ENCODE measurements at places on chromosomes 16 and 17.

DNA sequence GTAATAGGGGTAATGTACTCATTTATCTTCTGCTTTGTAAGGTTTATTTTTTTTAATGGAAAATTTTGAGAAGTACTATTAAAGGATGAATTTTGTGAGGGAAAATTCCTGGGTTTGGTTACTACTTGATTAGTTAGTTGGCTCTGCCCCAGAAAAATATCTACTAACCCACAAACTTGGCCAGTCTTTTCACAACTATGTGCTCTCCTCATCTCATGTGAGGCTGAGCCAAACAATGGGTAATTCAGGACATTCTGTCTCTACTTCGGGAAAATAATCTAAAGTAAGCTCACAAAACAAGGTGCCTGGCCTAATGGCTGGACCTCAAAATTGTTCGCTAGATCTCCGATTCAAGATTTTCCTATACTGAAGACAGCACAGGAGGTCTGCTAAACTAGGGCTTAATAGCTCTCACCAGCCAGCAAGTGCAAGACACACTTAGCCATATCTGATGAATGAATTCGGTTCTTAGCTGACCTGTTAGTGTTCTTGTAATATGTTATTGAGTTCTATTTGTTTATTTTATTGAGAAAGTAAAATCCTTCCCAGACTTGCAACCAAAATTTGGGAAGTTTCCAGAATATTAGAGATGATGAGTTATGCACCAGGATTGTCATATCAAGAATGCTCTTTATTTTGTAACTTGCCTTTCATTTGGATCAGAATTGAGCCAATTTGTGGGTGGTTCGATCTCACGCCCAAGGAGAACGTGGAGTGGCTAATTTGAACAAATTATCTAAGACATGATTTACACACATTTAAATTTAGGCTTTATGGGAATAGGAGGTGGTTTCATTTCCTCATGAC, 5.7 kb downstream of the KCNJ16 start:
- DNase-seq: no peak

GRCh38 chr17:49861150-49861884, 13.4 kb upstream of the TAC4 start:
- peak; percentile 46 for DNase-seq

DNA sequence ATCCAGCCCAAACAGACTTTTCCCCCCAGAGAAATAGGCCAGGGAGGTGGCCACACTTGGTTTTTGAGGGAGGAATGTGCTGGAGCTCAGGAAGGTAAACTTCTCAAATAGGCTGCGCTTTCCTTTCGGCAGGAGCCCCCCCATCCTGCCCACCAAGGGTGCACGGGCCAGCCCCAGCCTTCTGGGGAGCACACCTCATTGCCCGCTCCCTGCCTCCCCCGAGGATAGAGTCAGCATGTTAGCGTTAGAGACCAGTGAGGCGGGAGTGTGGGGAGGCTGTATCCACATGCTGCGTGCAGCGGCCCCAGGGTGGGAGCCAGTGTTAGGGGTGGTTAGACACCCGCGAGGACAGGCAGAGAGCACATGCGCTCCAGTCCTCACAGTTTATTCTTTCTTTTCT, 42.3 kb downstream of the PIPOX start:
- no peak for DNase-seq

GRCh38 chr16:67281536-67282446, 2.5 kb downstream of the PLEKHG4 start:
- no peak for DNase-seq

DNA sequence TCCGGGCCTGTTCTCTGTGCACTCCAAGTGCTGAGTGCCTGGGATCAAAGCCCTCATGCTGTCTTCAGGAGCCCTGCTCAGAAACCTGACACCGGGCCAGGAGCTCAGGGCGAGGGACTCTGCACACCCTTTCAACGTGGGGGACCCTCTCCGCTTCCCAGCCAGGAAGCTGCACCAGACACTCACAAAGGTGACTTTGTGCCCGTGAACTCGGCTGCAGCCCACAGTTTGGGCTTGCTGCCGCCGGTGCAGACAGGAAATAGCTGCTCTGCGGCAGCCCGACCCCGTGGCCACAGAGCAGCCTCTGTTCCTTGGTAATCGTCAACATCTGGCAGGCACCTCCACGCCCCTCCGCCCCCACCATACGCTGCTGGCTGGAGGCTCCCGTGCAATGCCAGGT, 93.4 kb upstream of the METRNL start:
- DNase-seq: no peak

GRCh38 chr16:72530434-72530833, 358.5 kb upstream of the PMFBP1 start:
- peak; percentile 67 for DNase-seq

DNA sequence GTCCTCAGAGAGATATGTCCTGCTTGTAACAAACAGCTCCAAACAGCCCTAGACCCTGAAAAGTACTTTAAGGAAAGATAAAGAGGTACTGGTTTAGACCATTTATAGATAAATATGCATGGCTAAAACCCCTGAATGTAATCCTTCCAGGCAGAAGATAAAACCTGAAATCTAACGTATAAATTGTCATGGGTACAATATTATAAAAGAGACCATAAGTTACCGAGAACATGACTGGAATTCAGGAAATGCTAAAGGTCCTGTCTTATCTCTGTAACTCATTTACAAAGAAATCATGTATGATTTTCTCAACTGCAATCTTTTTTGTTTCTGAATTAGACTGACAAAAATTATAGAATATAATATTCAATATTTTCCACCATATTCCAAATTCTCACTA, 9.2 kb upstream of the KANSL1 start:
- no peak for DNase-seq

DNA sequence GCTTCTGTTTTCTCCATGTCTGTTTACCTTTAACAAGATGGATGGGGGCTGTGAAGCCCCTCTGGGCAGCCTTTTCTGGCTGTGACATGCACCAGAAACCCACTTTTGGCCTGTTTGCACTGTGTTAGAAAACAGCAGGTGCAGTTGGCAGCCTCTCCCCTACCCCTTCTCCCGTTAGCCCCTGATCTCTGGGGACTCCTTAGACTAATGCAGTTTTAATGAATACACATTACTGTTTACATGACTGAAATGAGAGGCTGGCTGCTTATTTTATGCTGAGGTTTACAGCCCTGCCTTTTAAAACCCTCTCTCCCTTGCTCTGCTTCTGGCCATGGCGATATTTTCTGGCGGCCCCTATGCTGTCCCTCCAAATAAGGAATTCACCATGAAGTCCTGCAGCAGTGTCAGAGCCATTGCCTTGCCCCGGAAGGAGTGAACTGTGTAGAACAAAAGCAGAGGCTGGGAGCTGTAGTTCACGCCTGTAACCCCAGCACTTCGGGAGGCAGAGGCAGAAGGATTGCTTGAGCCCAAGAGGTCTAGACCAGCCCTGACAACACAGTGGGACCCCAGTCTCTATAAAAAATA, 79.3 kb downstream of the PRKCB start:
- DNase-seq: no peak

- DNase-seq: peak; percentile 94
These were observed 96.2 kb downstream of the PGS1 start for GRCh38 chr17:78474614-78475146.

DNA sequence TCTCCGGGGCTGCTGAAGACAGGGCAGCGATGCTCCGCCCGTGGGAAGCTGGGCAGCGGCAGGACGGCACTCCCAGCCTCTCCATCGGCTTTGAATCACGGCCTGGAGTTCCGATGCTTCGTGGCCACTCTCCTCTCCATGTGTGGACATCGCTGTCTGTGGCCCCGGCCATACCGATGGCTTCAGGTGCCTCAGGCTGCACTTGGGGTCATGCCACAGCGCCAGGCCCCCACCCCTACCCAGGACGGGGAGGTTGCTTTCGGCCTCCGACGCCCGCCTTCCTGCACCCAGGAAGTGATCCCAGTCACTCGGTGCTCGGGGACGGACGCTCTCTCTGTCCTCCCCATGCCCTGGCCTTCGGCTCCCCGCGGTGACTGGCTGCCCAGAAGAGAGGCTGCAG, 180.7 kb downstream of the BANP start:
- DNase-seq: no peak

- no peak for DNase-seq
These were observed 47.8 kb upstream of the AXIN2 start for GRCh38 chr17:65609286-65609685.

- no peak for DNase-seq
These were observed 35.0 kb upstream of the ASIC2 start for GRCh38 chr17:33328129-33328528.

DNA sequence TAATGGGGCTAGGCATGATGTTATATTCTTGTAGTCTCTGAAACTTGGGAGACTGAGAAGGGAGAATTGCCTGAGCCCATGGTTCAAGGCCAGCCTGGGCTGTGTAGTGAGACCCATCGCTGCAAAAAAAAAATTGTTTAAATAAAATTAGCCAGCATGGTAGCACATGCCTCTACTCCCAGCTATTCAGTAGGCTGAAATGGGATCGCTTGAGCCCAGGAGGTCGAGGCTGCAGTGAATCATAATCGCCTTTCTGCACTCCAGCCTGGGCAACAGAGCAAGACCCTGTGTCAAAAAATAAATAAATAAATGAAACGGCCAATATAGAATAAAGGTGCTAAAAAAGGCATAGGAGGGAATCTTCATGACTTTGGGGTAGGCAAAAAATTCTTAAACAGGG, 13.9 kb upstream of the SLX4 start:
- no peak for DNase-seq

GRCh38 chr17:56699186-56699894, 105.8 kb downstream of the NOG start:
- no peak for DNase-seq

GRCh38 chr16:17459903-17460521, 10.7 kb downstream of the XYLT1 start:
- DNase-seq: peak; percentile 55

- DNase-seq: peak; percentile 43
These were observed at the start of the genes KCTD19 and LRRC36 for GRCh38 chr16:67326472-67327309. Gene KCTD19, minus strand, starts transcription at chr16:67326741. Its CDS starts 34 bp downstream, at chr16:67326707. Gene LRRC36, plus strand, starts transcription at chr16:67326815. Its CDS starts 48 bp downstream, at chr16:67326863.

DNA sequence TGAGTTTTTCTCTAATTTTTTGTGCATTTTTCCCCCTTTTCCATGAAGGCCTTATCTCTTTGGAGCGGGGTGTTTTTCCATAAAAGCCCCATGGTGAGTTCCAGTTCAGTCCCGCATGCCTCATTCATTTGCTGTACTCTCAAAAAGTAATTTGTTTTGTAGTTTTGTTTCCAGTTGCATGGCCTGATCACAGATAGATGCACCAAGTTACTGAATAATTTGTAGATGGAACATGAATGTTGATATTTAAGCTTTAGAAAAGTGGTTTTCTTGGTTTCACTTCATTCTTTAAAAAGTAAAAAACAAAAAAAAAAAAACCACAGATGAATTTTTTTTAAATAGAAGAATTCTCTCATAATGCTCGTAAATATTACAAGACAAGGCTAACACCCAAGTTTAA, 349.2 kb downstream of the BCAS3 start:
- DNase-seq: no peak

DNA sequence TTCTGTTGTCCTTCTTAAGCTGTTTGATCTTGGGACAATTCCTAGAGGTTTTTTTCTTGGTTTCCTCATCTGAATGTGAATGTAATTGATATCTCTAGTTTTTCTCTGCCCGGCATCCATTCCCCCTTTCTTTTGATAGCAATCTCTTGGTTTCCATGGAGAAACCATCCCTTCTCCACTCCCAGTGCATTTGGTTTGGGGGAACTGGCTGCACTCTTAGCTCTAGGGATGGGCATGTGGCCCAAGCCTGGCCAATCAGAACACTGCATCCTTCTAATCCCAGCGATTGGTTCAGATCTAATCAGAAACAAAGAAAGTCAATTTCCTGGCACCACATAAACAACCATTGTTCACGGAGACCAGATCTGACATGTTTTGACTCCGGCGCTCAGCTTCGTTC, 45.1 kb downstream of the IRX3 start:
- DNase-seq: no peak

DNA sequence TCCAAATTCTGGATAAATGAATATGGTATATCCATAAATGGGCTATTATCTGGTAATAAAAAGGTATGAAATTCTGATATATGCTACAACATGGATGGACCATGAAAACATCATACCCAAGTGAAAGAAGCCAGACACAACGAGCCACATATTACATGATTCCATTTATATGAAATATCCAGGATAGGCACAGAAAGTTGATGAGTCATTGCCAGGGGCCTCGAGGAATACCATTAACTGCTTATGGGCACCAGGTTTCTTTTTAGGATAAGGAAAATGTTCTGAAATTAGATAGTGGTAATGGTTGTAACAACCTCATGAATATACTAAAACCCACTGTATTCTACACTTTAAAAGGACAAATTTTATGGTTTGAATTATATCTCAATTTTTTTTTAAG, 123.2 kb downstream of the PITPNC1 start:
- no peak for DNase-seq

- no peak for DNase-seq
These were observed 108.9 kb downstream of the TANGO6 start for GRCh38 chr16:68951991-68952877.

DNA sequence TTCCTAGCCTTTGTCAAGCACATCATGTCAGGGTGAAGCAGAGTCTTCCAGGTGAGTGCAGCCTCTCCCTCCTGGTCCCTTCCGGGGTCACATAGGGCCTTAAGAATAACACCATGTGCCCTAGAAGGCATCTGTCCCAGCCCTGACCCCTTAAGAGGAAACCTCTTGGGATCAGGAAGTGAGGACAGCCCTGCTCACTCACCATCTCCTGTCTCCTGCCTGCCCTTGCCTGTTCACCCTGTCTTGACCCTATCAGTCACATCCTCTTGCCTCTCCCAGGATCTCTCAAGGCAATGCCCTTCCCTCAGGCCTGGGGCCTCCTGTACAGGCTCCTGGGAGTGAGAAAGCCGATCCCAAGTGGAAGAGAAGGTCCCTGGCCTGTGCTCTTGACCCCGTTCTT, 13.9 kb downstream of the MYL4 start:
- DNase-seq: no peak

DNA sequence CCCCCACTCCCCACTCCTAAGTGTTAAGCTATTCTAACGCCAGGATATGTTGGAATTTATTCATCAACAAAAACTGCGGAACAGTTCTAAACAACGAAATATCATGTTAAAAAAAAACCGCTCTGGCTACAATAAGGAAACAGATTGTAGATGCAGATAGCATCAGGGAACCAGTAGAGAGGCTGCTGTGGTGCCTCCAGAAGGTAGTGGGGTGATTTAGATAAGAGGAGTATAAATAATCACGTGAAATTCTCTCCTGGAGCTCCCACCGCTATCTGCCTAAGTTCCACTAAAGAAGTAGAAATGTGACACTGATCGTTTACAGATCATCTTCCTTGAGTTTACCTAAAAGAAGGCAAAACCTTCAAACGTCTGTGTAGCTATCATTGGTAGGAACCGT, 8.0 kb downstream of the AHSP start:
- DNase-seq: no peak

DNA sequence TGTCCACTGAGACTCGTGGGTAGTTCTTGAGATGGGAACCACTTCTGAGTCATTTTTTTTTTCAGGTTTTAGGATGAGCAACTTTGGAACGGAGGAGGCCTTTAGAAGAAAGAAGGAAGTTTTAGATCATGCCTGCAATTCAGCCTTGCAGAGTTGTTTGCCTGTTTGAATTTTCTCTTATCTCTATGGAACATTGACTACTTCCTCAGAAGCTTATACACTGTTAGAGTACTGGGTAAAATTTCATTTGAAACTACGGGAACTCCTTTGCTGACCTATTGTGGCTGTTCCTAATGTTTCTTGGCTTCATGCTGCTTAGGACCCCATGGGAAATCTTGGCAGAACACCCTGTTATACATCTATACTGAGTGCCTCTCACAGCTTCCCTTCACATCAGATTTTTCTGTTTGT, 70.8 kb downstream of the MAP2K6 start:
- no peak for DNase-seq

All from GM12865 (cell line).